NCI-H82 (cell line): ENCODE measurements at places on chromosomes 5 and 9.
A peak's percentile ranks its signal among the peaks of the same experiment; 100 is the strongest.

DNA sequence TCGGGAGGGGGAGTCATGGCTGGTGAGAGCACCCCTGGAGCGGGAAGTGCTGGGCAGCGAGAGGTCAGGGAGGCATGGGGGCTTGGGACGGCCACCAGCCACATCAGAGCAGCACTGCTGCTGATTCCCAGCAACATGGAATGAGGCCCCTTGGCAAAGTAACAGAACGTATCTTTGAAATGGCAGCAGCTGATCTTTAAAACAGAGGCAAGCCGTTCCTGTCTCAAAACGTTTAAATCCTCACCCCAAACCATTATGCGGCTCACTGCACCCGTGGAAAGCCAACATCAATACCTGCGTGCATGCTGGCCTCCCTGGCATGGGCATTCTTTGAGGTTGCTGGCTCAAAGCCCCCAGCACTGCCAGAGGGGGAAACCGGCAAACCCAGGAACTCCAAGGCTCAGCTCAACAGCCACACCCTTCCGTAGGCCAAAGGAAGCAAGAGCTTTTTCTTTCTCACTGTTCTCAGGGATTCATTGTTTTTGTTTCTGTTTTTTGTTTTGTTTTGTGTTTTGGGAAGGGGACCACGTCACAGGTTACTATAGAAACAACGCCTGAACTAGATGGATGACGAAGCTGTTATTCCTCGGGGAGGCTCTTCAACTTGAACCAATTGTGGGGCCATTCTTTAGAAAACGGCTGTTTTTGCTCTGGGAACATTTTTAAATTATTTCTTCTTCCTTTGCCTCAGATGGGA is 28.1 kb upstream of the OBP2B start:
- DNase-seq: no peak

- peak; percentile 80 for DNase-seq
Observed at GRCh38 chr5:151659001-151659754, 27.5 kb downstream of the SPARC start.

DNA sequence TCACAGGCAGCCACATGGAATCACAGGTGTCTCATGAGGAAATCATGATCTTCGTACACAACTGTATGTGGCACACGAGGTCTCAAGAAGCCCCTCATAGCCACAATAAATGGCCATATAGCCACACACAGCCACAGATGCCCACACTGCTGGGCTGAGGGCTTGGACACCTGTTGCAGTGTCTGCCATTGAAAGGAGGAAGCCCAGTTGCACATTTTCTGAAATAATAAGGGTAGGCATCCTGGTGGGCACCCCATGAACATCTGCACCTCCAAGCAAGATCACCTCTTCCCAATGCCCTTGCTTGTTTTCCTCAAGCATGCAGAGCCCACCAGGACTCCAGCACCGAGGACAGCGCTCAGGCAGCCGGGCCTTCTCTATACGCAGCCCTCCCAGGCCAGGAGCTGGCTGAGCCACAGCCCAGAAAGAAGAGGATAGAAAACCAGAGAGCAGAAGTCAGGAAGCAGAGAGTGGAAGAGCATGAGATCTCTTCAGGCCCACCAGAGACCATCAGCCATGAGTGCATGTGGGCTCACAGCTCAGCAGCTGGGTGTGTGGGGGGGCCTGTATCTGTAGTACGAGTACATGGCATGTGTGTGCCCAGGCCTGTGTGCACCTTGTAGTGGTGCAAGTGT is 1.0 kb upstream of the ACSL6 start:
- DNase-seq: no peak

DNA sequence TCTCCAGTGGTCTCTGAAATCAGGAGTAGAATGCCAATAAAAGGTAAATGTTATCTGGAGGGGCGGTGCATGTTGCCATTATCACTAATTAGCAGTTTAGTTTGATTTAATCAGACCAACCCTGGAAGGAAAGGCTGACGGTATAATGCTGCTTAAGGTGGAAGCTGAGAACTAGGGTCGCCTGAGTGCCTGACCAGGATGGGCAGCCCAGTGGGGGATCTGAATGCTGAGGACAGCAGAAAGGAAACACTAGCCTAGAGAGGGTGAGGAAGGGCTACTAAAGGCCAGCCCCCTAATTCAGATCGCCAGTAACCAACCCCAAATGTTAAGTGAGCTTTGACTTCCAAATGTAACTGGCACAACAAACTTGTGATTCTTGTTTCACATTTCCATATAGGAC is 172.2 kb downstream of the APBA1 start:
- DNase-seq: no peak

DNA sequence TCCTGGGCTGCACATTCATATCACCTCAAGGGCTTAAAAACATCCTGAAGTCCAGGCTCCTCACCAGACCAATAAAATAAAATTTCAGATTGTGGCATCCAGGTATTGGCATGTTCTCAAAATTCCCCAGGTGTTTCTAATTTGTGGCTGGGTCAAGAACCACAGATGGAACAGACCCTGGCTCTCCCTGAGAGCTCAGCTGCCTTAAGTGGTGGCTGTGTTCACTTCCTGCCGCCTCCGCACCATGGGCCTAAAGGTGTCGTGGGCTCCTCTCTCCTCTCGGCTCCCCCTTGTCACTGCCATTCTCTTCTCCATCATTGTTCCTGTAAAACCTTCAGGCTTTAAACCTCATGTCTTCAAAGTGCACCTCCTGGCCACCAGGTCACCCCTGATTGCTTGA is 17.8 kb upstream of the CCNJL start:
- DNase-seq: no peak

DNA sequence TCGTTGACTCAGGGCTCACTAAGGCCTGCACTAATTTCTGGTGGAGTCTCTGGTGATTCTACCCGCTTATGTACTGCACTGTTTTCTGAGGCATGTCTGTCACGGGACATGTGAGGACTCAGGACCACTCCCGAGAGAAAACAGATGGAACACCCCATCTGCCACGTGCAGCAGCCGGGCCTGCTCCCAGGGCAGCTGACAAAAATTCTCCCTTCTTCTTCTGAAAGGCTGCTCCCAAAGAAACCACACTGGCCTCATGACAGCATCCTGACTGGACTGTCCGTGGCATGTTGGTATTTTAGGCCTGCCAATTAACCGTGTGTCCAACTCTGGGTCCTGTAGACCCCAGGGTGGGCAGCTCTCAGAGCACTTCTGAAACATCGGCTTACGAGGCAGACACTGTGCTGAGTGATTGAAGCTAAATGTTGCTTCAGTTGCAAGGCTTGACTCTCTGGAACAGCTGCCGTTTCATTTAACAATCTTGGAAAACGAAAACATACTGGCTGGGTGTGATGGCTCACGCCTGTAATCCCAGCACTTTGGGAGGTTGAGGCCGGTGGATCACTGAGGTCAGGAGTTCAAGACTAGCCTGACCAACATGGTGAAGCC is 39.0 kb downstream of the FAM240B start:
- DNase-seq: no peak

DNA sequence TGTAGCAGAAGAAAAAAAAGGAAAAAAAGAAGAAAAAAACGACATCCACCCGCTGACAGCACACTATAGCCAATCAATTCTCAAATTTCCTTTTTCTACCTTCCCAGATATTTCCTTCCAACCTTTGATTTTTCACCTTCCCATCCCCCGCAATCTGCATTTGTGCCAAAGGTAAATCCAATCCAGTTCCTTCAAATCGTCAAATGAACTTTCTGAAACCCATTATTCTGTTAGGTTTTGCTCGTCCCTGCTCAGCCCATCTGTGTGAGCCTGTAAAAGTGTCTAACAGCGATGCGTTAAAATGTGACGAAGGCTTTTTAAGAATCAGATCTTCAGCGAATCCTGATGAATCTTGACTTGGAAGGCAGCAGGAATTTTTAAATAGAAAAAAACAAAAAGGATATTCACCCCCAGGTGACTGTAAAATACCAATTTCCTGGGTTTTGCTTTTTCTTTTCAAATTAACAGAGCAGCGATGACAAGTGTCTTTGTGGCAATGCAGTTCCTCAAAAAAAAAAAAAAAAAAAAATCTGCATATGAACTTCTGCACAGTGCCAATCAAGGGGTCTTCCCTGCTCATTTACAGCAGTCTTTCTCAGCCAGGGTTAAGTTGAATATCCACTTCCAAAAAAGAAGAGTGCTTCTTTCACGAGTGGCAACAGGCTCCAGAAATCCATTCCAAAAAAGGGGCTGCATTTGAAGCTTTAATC is 367 bp upstream of the SHC3 start:
- no peak for DNase-seq

DNA sequence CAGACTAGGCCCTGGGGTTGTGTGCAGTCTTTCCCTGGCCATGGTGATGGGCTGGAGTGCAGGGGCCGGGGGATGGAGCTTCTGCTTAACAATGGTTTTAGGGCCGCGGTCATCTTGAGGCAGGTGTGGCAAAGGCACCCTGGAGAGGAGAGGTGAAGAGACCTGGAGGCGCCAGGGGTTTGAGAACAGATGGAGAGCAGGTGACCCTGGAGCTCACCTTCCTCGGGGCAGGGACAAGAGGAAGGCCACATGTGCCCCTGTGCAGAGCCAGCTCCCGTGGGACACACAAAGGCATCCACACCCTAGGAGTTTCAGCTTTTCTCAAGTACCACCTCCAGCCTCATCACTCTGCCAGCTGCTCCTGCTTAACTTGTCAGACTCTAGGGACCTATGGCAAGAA is 46.4 kb upstream of the SH3GL2 start:
- DNase-seq: peak; percentile 10

DNA sequence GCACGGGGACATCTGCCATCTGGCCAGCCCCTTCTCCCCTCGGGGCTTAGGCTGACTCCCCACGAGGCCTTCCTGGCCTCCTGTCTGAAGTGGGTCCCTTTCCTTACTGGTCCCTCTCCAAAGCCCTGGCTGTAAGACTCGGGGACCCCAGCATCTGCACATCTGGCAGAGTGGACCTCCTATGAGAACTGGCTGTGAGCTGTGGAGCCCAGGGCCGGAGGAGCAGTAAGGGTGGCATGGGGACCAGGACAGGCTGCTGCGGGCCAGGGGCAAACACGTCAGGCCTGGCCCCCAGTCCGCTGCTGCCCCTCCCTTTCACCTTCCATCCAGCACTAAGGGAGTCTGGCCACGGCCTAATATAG is 33.8 kb downstream of the EXOC3 start:
- DNase-seq: no peak
